ENCODE measurements at places on chromosomes 11 and 22.
A peak's percentile ranks its signal among the peaks of the same experiment; 100 is the strongest.

GRCh38 chr22:38830026-38830844 is 13.6 kb downstream of the NPTXR start:
- DNase-seq: peak; percentile 38

DNA sequence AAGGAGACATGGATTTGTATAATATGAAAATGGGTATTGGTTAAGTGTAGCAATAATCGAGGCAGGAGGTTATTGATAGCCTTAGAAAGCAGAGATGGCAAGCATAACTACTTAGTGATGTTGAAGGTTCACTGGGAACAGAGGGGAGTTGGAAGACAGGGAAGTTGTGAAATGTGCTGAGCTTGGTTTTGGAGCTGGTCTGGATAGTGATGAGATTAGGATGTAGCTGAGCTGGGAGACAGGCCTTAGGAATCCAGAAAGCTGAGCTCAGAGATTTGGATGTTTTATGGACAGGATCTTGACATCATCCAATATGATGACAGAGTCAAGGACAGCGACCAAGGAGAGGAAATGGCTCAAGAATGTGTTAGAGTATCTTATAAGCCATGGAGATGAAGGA is 113.1 kb downstream of the ARHGAP42 start:
- no peak for DNase-seq

DNA sequence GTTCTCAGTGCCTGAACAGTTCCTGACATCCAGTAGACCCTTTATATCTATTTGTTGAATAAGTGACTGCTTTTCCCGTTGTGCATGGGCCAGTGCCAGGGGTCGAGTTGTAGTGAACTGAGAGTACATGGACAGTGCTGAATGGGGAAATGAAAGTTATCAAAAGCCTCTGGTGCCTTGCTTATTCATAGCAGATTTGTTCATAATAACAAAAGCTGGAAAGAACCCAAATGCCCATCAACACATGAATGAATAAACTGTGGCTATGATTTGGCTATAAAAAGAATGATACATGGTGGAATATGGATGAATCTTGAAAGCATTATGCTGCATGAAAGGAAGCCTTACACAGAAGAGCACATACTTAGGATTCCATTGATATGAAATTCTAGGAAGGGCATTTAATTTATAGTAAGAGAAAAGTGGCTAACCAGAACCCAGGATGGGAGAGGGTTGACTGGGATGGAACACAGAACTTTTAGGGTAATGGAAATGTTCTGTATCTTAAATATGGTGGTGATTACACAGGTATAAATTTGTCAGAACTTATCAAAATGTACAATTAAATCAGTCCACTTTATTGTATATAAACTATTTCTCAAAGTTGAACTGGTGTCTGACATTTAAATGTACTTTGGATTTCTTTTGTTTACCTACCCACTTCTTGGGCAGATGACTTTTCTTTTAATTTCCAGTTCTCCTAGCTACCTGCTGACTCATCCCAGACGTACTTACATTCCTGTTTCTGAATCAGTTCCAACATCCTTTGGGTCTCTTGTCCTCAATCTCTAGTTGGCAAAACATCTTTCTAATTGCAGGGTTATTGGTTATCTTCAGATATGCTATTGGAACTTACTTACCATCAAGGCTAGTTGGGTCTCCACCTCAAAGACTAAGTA is 42.8 kb downstream of the PACS1 start:
- DNase-seq: no peak

GRCh38 chr22:49780698-49781288 is 46.9 kb downstream of the BRD1 start:
- DNase-seq: no peak

DNA sequence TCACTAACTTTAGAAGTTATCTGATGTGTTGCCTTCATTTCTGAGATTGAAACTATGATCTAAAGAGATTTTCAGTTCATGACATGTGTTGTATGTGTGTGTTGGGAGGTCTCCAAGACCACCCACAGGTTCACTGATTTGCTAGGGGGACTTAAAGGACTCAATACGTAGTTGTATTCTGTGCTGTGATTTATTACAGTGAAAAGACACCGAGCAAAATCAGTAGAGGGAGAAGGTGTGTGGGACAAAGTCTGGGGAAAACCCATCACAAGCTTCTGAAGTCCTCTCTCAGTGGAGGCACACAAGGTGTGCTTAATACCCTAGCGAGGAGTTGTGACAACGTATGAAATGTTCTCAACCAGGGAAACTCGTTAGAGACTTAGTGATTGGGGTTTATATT is 35.6 kb downstream of the RNF169 start:
- no peak for DNase-seq

GRCh38 chr11:129247135-129247534 is 55.0 kb upstream of the ARHGAP32 start:
- no peak for DNase-seq

DNA sequence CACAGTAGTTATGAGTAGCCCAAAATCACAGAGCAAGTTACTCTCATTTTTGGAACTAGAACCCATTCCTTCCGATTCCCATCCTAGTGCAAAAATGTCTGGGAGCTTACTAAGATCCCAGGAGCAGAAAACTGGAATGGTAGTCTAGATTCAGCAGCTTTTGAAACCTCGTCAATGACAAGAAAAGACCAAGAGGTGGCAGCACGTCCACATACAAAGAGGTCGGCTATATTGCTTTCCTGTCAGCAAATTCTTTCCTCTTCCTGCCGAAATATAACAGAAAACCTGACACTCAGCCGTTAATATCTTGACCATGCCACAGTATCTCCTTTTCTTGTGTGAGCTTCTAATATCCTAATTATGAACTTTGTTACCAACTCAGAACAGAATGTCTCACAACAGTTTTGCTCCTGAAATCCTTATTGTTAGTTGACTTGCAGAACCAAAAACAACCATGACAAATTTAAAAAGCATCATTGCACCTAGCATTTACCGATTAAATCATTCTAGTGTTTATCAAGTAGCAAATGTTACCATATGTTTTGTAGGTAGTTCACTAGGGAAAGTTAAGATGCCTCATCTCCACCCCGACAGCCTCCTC is 92.8 kb upstream of the OR9G4 start:
- peak; percentile 44 for DNase-seq

DNA sequence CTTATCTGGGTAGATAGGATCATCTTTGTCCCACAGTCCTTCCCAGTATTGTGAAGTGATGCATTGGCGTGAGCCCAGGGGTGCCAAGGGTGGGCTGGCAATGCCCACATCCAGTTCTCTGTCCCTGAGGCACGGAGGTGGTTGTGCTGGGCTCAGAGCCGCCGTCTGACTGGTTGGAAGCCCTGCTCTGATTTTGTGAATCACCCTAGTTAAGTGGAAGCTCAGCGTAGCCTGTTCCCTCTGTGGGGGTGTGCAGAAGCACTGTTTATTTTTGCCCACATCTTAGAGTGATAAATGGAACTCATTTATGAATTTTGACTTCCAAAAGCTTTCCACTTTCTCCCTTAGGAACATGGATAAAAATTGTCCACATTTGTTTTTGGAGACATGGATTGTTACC is 13.6 kb downstream of the BCR start:
- no peak for DNase-seq

DNA sequence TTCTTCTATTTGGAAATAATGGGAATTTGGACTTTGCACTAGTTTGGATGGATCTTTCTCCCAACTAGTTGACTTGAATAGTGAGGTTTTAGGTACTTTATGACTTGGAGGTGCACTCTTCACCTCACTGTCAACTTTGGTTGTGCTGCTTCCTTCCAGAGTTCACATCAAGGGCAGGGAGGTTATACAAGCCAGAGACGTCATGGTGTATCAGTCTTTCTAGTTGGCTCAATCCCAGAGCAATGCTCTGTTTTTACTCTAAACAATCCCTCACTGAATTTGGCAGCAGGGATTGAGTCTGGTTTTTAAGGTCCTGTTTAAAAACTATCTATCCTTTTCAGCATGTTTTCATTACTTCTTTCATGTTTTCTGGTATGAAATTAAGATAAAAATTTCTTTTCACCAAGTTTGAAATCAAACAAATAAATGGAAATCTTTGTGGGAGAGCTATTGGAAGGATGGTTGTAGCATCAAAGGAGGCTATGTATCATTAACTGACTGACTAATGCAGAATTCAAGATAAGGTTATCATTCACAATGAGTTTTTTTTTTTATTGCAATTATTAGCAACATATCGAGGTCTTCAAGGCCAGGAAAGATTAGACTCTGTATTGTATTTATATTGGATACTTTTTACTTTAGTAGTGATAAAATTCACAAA is 28.0 kb upstream of the ZBED5 start:
- no peak for DNase-seq

GRCh38 chr11:126949066-126949891 is 51.3 kb downstream of the KIRREL3 start:
- no peak for DNase-seq

DNA sequence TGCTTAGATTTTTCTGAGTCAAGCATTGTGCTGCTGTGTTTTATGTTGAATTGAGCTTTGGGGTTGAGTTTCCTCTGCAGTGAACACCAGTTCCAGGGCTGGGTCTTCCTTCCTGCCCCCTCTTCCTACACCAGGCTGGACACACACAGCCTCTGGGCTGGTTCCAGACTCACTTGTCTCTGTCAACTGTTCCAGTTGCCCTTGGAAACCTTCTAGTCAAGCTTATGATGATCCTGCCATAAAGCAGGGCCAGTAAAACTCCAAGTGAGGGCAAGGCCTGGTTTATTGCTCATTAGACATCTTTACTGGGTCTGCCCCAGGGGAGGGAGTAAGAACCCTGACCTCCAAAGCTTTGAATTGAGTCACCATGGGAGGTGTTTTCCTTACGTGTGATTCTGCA is 61.1 kb downstream of the KIAA1671 start:
- DNase-seq: no peak

GRCh38 chr11:2302896-2303626 is 1.2 kb downstream of the TSPAN32 start:
- DNase-seq: no peak

GRCh38 chr22:43236411-43237166 is 49.7 kb upstream of the TTLL12 start:
- no peak for DNase-seq

- no peak for DNase-seq
Measured at GRCh38 chr22:22713416-22713815, 69.0 kb downstream of the GGTLC2 start.

GRCh38 chr11:94959179-94959578 is 14.2 kb downstream of the CWC15 start:
- no peak for DNase-seq

GRCh38 chr11:65381716-65382032 is 772 bp downstream of the SLC25A45 start:
- no peak for DNase-seq

GRCh38 chr22:36452250-36452977 is 29.0 kb downstream of the TXN2 start:
- no peak for DNase-seq

DNA sequence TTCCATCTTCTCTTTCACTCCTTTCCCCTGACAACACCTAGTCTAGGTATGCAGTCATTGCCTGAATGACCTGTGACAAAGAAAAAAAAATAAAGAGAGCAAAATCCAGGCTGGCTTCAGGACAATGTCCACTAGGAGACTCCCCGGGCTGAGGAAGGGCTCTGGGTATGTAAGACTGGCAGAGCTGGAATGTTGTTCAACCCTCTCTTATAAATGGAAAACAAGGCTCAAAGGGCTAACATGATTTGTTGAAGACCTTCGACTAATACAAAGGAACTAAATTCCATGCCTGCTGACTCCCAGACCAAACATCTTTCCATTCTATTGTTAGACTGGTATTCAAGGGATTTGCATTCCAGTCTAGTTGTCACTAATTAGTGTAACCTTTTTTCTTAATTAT is 122.2 kb downstream of the ARL14EP start:
- no peak for DNase-seq
